ENCODE measurements at places on chromosomes 11 and 22.

DNA sequence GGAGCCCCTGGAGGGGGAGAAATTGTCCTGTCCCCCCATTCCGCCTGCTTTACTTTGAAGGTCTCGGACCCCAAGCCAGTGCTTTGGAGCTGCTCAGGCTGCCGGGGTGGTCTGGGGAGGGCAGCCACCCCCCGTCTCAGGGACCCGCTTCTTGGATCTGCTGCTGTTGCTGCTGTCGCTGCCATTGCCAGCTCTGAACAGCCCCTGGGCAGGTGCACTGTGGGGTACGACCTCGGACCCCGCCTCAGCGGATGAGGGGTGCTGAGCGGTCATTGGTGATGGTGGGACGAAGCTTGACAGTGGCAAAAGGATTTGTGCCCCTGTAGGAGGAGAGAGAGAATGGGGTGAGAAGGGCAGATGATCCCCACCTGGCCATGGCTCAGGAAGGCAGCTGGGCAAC lies 1.1 kb upstream of the SLC16A8 start:
- no peak for DNase-seq

DNA sequence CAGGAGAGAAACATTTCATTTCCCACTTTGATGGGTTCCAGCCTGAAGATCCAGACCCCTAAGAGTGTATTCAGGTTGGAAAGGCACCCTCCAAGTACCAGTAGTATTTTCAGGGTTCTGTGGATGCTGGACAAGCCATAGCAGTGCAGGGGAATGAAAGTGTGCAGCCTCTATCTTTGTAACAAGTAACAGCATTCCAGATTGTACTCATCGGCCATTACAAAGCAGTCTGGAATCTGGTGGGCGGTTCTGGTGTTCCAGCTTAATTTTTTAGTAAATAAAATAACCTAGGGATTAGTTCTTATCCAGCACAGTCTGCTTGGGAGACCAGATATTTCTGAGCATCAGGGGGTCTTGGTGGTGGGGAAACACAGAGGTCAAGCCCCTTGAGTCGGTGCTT lies 22.6 kb downstream of the APLNR start:
- DNase-seq: no peak

DNA sequence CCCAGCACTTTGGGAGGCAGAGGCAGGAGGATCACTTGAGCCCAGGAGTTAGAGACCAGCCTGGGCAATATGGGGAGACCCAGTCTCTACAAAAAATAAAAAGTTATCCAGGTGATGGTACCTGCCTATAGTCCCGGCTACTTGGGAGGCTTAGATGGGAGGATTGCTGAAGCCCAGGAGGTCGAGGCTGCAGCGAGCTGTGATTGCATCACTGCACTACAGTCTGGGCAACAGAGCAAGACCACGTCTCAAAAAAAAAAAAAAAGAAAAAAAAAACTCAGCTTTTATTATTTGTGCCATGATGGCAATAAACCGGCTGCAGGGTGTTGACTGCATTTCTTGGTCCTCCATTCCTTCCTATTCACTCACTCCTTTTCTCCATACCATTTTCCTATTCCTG lies 33.6 kb upstream of the TFIP11 start:
- DNase-seq: no peak

- peak; percentile 42 for DNase-seq
These were observed 44.5 kb downstream of the SLCO2B1 start for GRCh38 chr11:75195167-75195962.

DNA sequence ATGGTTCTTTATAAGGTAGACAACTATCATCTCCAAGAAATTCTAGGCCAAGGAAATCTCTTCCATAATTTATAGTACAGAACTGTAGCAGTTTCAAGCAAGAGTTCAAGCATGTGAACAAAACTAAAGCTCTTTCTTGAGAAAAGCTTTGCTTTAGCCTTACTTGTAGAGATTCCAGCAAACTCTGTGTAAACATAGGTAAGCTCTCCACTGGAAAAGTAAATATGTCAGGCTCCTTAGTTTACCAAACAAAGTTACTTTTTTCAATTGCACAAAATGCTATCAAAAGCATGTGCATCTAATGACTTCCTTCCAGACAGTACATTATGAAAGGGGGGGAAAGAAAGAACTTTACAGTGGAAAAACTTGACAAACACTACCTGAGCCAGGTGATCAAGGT lies 125.0 kb downstream of the SIK3 start:
- no peak for DNase-seq
